IMR-90 (cell line): ENCODE measurements at places on chromosomes 6 and 20. TPM values are rescaled to one million over a fixed set of nuclear protein-coding genes. Genes with fewer than 3 reads are reported as not detected.

DNA sequence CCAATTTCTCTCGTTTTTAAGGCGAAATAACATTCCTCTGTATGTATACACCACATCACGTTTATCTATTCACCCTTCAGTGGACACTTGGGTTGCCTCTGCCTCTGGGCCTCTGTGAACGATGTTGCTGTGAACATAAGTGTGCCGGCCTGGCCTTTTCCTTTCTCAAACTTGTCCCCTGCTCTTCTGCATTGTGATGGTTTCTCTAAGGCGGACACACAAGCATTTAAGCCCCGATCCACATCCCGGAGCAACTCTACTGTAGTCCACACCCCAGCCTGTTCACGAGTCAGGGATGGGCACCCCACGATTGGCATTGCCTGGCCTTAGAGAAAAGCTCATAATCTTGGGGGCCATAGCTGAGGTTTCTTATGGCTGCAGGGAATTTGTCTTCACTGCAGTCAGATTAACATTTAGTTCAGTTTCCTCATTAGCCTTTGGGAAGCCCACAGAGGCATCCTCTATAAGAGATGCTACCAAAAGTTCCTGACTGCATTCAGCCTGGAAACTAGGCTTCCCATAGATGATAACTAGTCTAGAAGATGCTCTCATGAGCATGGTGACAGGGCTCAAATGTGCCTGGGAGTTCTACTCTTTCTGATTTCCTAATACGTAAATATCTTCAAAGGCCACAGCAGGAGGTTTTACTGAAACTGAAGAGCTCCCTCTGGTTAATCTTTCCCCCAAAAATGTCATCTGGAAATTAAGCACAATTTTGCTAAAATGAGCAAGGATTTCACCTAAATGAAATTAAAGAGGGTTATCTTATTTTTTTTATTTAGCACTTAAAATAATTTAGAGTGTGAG, 762 bp downstream of the ZC3H12D start:
- no peaks in the 10 kb centered on the region for H3K36me3 ChIP-seq
- DNase-seq, result no peak
- no peaks in the 10 kb centered on the region; the same call in 1 of the 2 replicates for H3K27me3 ChIP-seq
- no peak overlapping the region for H3K27ac ChIP-seq
- H3K4me3 ChIP-seq, result no peak overlapping the region
- H3K4me1 ChIP-seq, result peaks cover 5% of the 10 kb centered on the region; the same call in 1 of the 2 replicates

DNA sequence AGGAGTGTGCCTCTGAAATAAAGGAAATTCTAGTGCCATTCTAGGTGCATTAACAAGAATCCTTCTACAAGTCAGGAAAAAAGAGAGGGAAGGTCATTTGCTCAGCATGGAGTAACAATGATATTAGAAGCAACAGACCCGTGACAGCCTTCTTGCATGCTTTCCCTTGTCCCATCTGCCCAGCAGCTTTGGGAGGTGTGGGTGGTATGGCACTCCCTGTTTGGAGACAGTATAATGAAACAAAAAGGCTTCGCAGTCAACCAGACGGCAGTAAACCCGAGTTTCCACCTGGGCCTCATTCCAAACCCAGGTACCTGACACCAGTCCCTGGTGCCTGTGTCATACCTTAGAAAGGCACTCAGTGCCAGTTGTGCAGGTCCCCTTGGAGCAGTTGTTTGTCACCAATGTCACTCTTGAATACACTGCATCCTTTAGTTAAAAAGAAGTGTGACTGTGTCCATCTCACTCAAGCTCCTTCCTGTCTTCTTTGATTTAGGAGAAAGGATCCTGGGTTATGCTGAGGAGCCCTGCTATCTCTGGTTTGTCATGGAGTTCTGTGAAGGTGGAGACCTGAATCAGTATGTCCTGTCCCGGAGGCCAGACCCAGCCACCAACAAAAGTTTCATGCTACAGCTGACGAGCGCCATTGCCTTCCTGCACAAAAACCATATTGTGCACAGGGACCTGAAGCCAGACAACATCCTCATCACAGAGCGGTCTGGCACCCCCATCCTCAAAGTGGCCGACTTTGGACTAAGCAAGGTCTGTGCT, 14.7 kb downstream of the STK35 start:
- no peaks in the 10 kb centered on the region for H3K27me3 ChIP-seq
- H3K4me1 ChIP-seq, result peaks cover 11% of the 10 kb centered on the region
- H3K4me3 ChIP-seq, result no peak overlapping the region
- no peak for DNase-seq

Gene HRH3
- total RNA-seq, result not detected in 2 replicates

DNA sequence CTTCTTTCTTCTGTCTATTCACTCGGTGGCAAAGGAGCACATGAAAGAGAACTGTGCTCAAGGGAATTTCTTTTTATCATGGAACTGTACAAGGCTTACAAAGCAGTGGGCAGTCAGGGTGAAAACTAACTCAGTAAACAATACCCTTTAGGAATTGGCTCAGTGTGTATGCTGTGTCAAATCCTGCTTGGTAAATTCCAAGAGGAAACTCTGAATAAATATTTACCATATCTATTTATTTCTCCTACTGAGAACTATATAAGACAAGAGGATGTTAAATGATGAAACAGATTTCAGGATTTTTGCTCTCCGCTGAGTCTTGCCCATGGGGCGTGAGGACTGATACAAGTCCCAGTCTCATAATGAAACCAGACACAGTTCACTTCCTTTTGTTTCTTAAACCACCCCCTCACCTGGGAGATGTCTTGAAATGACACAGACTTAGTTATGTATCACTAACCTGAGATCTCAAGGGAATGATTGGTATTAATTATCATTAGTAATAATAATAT, 188.8 kb downstream of the BACH2 start:
- H3K27ac ChIP-seq, result no peak overlapping the region; the same call in 1 of the 2 replicates
- H3K27me3 ChIP-seq, result peaks cover 2% of the 10 kb centered on the region; the same call in 1 of the 2 replicates

GRCh38 chr6:149905371-149905910, 7.5 kb upstream of the RAET1E start:
- H3K27ac ChIP-seq, result no peak overlapping the region
- H3K4me3 ChIP-seq, result no peak overlapping the region
- no peak for DNase-seq
- H3K36me3 ChIP-seq, result no peaks in the 10 kb centered on the region

DNA sequence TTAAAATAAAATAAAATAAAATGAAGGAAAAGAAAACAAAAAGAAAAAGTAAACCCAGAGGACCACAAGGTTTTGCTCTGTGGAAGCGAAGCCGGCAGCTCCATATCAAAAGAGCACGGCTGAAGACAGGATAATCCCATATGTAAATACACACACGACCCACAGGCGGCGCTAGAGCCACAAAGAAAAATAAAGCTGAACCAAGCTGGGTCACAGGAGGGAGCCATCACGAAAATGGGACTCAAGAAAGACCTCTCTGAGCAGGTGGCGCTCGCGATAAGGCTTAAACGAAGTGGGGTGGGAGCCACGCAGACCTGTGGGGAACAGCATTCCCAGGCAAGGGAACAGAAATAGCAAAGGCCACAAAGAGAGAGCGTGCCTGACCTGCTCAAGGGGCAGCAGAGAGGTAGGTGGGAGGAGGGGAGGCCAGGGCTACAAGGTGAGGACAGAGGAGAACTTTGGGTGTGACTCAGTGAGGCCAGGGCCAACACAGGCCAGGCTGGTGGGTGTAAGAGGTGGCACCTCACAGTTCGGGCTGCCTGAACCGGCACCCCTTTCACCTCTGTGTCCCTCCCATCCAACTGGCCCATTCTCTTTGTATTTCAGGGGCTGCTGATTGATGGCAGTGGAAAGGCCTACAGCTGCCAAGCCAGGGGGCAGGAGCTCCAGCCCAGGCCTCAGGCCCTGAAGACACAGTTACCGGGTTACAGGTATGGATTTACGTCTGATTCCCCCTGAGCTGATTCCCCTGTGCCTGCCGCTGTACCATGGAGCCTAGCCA, 26.0 kb downstream of the PTGIS start:
- DNase-seq, result peak; percentile 63
- H3K27ac ChIP-seq, result no peak overlapping the region
- H3K27me3 ChIP-seq, result peaks cover 4% of the 10 kb centered on the region; the same call in 1 of the 2 replicates
- no peak overlapping the region for H3K4me3 ChIP-seq
- no peaks in the 10 kb centered on the region for H3K4me1 ChIP-seq

Gene SRSF12
- 0.28 and 0.36 TPM in 2 replicates for total RNA-seq

DNA sequence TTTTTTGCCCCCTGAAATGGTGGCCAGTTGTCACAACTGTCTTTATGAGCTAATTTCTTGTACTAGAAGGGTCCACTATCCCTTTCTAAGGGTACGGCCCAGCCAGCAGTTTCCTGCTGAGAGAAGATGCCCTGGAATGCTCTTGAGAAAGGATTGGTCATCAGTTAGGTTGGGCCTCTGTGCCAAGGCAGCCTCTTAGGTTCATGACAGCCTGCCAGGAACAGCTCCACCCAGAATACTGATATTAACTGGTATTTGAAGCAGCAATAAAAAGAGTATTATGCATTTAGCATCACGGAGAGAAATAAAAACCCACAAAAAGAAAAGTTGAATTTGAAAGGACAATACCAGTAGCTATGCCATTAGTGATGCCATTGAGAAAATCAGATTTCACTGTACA, 9.0 kb upstream of the HINT3 start:
- H3K4me1 ChIP-seq, result peaks cover 26% of the 10 kb centered on the region
- no peak overlapping the region for H3K27ac ChIP-seq
- no peaks in the 10 kb centered on the region for H3K27me3 ChIP-seq
- no peaks in the 10 kb centered on the region for H3K36me3 ChIP-seq
- peak; percentile 49 for DNase-seq

DNA sequence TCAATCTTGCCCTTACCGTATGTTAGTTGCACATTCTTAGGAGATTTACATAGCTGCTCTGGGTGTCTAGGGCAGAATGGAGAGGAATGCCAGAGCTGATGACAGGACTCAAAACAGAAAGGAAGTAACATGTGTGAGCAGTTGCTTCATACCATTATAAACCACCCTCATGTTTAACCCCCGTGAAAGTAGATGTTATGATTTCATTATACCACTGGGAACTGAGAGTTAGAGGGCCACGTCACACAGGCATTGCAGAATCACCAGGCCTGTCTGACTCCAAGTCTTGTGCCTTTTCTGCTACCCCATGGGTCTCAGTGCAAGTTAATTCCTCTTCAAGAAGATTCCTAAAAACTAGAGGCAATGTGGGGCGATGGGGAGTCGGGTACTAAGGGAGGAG, 23.5 kb upstream of the SIM1 start:
- peaks cover 32% of the 10 kb centered on the region for H3K27me3 ChIP-seq
- no peak overlapping the region for H3K4me3 ChIP-seq
- no peaks in the 10 kb centered on the region for H3K4me1 ChIP-seq
- DNase-seq, result no peak
- no peaks in the 10 kb centered on the region for H3K36me3 ChIP-seq

Gene TNFRSF6B
- 1.1 and 1.3 TPM in 2 replicates for total RNA-seq

Gene NRN1
- 0.28 TPM in 1 of 2 replicates, not detected in the other for total RNA-seq

- no peaks in the 10 kb centered on the region for H3K27me3 ChIP-seq
- no peaks in the 10 kb centered on the region for H3K36me3 ChIP-seq
- no peak for DNase-seq
- H3K27ac ChIP-seq, result no peak overlapping the region
- no peaks in the 10 kb centered on the region for H3K4me1 ChIP-seq
- no peak overlapping the region for H3K4me3 ChIP-seq
Observed at GRCh38 chr6:114520976-114521375, 178.2 kb upstream of the HS3ST5 start.

DNA sequence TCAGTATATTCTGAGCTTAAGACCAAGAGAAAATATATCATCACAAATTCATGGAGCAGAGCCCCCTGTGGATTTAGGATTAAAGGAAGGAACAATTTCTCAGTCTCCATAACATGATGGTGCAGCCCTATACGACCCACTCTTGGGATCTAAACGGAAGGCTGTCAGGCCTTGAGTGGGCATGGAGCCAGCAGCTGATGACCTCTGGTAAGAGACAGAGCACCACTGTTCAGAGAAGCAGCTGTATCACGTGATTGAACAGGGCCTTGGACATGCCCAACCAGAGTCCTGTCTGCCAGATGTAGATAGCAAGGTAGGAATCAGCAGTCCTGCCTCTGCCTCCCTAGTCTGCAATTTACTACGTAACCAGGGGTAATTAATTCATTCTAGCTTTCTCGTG, 259.4 kb upstream of the POU3F2 start:
- no peak overlapping the region for H3K4me3 ChIP-seq
- no peak overlapping the region for H3K27ac ChIP-seq
- DNase-seq, result no peak
- no peaks in the 10 kb centered on the region for H3K27me3 ChIP-seq

DNA sequence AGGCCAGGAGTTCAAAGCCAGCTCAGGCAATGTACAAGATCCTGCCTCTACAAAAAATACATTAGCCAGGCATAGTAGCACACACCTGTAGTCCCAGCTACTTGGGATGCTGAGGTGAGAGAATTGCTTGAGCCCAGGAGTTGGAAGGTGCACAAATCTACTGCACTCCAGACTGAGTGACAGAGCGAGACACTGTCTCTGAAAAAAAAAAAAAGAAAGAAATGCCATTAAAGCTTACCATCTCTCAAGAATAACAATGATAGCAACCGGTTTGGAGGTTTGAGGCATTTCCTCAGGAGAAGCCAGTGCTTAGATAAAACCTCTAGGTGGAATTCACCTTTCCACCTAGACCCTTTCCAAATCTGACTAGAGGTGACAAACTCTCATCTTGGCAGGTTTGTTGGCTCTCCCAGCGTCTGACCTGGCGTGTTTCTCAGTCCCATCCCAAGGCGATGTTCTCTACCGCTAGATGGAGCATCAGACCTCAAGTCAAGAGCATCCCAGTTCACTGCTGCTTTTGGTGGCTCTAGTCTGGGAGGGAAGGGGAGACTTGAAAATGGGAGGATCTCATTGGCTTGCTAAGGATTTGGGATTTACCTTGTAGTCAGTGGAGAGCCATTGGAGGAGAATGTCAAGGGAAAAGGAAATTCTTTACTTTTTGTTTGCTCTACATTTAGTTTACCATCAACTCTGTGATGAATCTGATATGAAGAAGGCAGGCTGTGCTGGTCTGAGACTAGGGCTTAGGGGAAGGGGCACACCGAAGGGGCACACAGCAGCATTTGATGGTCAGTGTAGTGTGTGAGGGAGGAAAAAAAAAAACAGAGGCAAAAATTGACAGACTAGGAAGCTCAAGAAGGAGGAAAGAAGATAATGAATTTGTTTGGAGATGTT, 67.9 kb downstream of the NCOA7 start:
- no peaks in the 10 kb centered on the region for H3K36me3 ChIP-seq
- no peak overlapping the region for H3K27ac ChIP-seq
- DNase-seq, result peak; percentile 80
- H3K27me3 ChIP-seq, result no peaks in the 10 kb centered on the region

Gene LRRC73
- under 0.01 TPM in 2 replicates for total RNA-seq

Gene MMP24
- 0.36 and 0.56 TPM in 2 replicates for total RNA-seq

Gene TMEM170B
- total RNA-seq, result 0.18 and 0.28 TPM in 2 replicates

- H3K4me3 ChIP-seq, result no peak overlapping the region
- peak; percentile 99 for DNase-seq
- H3K27ac ChIP-seq, result peak overlapping the region; percentile 63
- no peaks in the 10 kb centered on the region for H3K27me3 ChIP-seq
- peaks cover 31% of the 10 kb centered on the region for H3K4me1 ChIP-seq
Observed at GRCh38 chr20:44495802-44496481, 20.3 kb downstream of the TTPAL start.

Gene MEI4
- total RNA-seq, result not detected in 2 replicates

- no peaks in the 10 kb centered on the region for H3K4me1 ChIP-seq
- no peak for DNase-seq
- no peaks in the 10 kb centered on the region for H3K36me3 ChIP-seq
- H3K27me3 ChIP-seq, result peaks cover 49% of the 10 kb centered on the region
- no peak overlapping the region for H3K27ac ChIP-seq
Observed at GRCh38 chr6:44527181-44527580, 139.7 kb downstream of the CDC5L start.
